ENCODE measurements at places on chromosomes 1 and 21. TPM values are rescaled to one million over a fixed set of nuclear protein-coding genes. Genes with fewer than 3 reads are reported as not detected.

The TMCO4 gene
- not detected for polyA plus RNA-seq

The CLCA1 gene
- not detected for polyA plus RNA-seq

The HCN3 gene
- polyA plus RNA-seq = 4.9 TPM

The UBIAD1 gene
- 1.1 TPM for polyA plus RNA-seq

The SPRR2B gene
- polyA plus RNA-seq = not detected

The GPR161 gene
- polyA plus RNA-seq = 2.0 TPM

The PRDM2 gene
- polyA plus RNA-seq = 36.0 TPM

The C1QC gene
- 0.56 TPM for polyA plus RNA-seq

The FAM72A gene
- polyA plus RNA-seq = 3.9 TPM

The FMO4 gene
- polyA plus RNA-seq = not detected

The FCAMR gene
- not detected for polyA plus RNA-seq

The OLIG2 gene
- 1.0 TPM for polyA plus RNA-seq

The CDC20 gene
- polyA plus RNA-seq = not detected

All from Purkinje cell (primary cell).